ENCODE measurements at places on chromosomes 1 and 21. TPM values are rescaled to one million over a fixed set of nuclear protein-coding genes. Genes with fewer than 3 reads are reported as not detected.

- DNase-seq = no peak
Measured at GRCh38 chr1:187129132-187129531, 300.4 kb downstream of the PLA2G4A start.

DNA sequence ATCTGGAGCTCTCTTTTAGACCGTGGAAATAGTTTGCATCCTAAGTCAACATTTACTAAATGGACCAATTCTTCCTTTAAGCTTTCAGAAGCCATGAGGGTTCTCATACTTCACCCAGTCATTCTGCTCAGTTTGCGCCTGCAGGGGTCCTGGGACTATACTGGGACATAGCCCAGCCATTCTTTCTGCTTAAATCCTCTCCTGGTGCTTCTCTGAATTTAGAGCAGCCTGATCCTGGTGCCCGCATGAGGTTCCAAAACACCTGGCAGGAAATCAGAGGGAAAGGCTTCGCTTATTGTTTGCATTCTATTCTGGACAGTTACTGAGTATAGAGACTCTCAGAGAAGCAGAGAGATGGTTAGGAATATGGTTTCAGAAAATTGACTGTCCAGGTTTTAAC lies 27.0 kb downstream of the TNN start:
- DNase-seq = no peak

- DNase-seq = no peak
Measured at GRCh38 chr1:38741341-38741740, 118.2 kb downstream of the RRAGC start.

DNA sequence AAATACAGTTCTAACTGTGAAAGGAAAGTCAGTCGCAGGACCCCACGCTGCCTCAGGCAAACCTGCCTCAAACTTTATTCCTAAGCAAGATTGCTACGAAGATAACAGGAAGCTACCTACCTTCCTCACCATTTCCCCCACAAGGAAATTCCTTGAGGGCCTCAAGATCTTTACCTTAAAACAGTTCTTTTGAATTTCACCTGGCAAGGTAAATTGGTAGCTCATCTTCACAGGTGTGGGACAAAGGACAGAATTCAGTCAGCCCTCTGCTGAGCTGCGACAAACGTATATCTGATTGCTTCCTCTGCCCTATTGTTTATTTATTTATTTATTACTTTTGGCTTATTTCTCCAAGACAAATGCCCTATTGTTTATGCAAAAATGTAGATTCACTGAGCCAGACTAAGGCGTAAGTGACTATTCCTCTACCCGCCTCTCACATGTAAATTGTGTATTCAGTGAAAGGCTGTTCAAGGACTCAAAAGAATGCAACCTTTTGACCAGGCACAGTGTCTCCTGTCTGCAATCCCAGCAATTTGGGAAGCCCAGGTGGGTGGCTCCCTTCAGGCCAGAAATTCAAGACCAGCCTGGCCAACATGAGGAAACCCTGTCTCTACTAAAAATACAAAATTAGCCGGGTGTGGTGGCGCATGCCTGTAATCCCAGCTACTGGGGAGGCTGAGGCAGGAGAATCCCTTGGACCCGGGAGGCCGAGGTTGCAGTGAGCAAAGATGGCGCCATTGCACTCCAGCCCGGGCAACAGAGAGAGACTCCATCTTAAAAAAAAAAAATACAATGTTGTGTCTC lies 17.3 kb upstream of the PKNOX1 start:
- no peak for DNase-seq

DNA sequence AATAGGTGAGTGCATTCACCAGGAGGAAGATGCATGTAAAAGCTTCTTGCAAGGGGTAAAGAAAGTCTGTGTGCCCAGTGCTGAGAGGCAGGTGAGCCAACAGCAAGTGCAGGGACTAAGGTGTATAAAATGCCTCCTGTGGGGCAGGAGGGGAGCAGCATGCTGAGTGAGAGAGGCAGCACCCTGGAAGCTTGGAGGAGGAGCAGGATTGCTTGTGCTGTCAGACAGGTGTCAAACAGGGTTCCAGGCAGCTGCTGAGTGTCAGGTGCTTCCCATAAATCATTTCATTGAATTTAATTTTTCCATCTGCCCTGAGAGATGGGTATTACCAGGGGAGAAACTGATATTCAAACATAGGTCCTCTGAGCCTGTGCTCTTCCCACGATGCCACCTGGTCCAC lies 13.9 kb downstream of the BSND start:
- no peak for DNase-seq

DNA sequence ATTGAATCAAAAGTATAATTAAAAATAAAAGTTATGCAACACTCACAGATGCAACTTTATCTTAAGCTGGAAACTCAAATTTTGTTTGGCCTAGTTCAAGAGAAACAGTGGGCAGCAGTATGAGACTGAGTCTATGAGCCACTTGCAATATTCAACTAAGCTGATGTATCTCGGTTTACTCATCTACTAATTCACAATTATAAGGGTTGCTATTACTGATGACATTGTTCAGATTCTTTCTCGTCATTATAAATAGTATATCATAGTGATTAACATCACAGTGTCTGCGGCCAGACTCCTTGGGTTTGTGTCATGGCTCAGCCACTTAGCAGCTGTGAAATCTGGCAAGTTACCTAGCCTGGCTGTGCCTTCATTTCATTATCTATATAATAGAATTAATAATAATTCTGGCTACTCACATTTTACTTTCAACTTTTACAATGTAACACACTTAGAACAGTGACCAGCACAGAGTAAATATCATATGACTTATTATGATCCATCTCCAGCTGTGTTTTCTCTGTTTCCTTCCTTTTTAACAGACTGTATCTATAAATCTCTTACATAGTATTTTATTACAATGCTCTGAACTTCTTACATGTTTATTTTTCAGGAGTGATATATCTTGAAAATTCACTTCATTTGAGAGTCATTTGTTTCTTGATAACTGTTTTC lies 194.3 kb upstream of the RGS18 start:
- DNase-seq = no peak

DNA sequence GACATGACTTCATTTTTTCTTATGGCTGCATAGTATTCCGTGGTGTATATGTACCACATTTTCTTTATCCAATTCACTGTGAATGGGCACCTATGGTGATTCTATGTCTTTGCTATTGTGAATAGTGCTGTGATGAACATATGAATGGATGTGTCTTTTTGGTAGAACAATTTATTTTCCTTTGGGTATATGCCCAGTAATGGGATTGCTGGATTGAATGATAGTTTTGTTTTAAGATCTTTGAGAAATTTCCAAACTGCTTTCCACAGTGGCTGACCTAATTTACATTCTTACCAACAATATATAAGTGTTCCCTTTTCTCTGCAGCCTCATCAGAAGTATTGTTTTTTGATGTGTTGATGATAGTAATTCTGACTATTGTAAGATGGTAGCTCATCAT lies 361.7 kb upstream of the SGIP1 start:
- no peak for DNase-seq

PLA2G4A gene
- 3.3 TPM for total RNA-seq

DNA sequence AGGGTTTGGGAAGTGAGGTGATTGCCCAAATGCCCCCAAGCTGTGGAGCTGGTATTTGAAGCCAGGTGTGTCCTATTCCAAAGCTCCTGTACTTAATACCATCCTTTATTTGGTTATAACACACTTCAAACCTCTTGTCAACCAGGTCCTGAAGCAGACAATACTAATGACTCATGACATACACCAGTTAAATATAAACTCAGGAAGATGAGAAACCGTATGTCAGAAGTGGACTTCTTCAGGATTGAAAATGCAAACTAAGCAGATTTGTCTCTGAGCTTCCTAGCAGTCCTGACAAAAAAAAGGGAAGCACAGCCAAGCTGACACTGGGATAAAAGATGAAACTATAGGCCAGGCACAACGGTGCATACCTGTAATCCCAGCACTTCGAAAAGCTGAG lies 70.6 kb downstream of the ALPL start:
- no peak for DNase-seq

OPRD1 gene
- total RNA-seq = 0.36 TPM

SNX7 gene
- total RNA-seq = 11.3 TPM

DNA sequence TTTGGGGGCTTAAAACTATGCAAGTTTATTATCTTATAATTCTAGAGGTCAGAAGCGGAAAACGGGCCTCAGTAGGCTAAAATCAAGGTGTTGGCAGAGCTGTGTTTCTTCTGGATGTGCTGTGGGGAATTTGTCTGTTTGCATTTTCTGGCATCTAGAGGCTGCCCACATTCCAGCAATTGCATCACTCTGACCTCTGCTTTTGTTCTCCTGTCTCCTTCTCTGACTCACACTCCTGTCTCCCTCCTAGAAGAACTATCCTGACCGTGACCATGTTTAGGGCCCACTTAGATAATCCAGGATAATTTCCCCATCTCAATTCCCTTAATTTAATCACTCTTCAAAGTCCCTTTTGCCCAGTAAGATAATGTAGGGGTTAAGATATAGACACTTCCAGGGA lies 127.4 kb upstream of the DEPDC1 start:
- DNase-seq = no peak

All from cerebellum (tissue), 4 donors.